ENCODE measurements at places on chromosomes 16 and 17.
A peak's percentile ranks its signal among the peaks of the same experiment; 100 is the strongest.

DNA sequence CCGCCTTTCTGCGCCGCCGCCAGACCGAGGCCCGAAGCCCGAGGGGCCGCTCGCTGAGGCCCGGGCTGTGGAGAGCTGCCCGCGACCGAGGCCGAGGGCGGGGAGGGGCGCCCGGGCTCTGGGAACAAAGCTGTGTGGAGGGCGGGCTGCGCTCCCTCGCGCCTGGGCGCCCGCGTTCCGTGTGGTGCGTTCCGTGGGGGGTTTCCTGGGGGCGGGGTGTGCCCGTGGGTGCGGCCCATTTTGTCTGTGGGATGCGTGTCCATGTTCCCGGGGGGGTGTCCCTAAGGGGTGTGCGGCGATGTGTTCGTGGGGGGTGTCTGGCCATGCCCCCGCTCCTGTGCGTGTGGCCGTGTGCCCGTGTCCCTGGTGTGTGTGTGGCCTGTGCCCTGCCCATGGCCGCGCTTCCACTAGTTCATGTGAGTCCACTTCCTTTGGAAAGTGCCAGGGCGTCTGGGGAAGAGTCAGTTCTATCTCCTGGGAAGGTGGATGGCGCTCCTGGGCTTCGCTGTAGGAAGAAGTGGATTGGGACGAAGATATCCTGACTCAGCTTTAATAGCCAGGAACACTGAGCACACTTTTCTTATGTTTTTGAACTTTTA lies 520 bp downstream of the JPT2 start:
- peak; percentile 47 for DNase-seq

GRCh38 chr16:13436641-13437412 lies 483.1 kb upstream of the ERCC4 start:
- no peak for DNase-seq

DNA sequence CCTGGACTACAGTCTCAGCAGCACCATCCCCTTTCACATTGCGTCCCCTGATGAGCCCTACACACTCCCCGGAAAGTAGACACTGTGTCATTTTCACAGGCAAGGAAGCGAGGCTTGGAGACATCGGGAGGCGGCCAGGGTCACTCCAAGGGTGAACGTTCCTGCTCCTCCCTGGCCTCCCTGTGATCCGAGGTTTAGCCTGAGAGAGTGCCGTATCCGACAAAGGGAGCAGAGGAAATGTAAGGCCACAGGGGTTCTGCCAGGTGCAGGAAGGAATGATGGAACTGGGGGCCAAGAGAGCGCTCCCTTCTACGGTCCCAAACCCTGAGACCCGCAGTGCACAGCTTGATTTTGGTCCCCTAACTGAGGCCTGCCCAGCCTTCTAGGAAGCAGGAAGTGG lies 8.0 kb upstream of the PIK3R6 start:
- DNase-seq = no peak

GRCh38 chr17:39934324-39934723 lies 6.8 kb downstream of the LRRC3C start:
- no peak for DNase-seq

GRCh38 chr17:77909816-77910215 lies 48.7 kb upstream of the TNRC6C start:
- DNase-seq = no peak

DNA sequence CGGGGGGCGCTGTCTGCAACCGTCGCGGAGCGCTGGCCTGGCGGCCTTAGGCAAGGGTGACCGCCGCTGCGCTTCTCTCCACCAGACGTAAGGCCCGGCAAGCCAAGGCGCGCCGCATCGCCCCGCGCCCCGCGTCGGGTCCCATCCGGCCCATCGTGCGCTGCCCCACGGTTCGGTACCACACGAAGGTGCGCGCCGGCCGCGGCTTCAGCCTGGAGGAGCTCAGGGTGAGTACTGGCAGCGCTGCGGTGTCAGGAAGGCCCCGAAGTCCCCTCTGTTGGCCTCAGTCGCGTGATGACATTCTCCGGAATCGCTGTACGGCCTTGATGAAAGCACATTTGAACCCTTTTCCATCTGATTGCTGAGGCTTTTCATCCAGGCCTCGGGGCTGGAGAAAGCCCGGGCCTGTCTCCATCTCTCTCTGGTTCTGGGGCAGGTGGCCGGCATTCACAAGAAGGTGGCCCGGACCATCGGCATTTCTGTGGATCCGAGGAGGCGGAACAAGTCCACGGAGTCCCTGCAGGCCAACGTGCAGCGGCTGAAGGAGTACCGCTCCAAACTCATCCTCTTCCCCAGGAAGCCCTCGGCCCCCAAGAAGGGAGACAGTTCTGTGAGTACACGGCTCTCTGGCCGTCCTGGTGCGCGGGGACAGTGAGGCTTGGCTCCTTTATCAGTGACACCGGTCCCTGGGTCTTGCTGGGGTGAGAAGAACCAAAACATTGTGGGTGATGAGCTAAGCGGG lies 831 bp downstream of the RPL13 start:
- DNase-seq = no peak

GRCh38 chr17:75491680-75492079 lies 23.7 kb downstream of the CASKIN2 start:
- no peak for DNase-seq

- no peak for DNase-seq
Measured at GRCh38 chr17:62895320-62896301, 70.4 kb upstream of the TANC2 start.

DNA sequence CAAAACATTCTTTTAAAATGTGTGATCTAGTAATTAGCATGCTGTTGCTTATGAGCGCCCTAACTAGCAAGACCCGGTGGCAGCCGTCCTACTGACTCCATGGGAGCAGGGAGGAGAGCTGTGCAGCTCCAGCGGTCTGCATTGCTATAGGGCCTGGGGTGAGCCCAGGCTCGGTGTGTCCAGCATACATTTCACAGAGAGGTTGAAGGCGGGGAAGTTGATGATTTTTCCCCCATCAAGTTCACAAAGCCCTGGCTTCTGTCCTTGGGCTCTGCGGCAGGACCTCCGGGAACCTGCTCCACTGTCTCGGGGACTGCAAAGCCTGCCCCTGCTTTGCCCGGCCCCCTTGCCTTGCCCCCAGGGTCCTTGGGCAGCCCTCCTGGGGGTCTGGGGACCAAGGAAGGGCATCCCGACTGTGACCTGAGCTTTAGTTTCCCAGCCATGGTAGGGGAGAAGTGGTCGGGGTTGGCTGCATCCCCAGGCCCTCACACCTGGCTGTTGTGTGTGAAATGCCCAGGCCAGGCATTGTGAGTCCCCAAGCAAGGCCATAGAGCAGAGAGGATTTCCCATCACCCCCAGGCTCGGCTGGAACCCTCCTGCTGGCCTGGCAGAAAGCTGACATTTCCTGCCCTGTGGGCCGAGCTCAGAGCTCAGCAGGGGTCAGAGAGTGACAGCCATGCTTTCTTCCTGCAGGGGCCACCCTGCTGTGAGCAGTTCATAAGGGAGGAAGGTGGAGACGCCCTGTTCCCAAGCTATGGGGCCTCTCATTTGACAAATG lies 24.8 kb downstream of the KCNJ12 start:
- DNase-seq = no peak

DNA sequence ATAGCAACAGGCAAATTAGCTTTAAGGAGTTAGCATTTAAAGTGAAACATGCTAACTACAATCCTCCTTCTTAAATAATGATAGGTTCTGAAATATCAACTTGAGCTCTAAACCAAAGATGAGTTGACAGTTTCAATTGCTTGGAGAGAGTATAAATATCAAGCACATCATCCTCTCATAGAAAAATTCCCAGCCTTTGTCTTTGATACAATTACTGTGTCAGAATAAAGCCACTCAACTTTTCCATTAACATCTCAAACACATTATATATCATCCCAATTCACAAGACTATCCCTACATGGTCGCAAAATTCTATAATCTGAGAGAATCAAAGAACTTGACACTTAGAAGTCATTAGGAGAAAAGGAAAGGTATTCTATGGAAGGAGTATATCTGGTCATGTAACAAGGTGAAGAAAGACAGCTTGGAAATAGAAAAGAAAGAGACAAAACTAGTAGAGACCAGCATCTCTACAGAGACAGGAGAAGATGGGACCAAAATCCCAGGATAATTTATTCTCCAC lies 189.8 kb downstream of the CEP112 start:
- no peak for DNase-seq
